ENCODE measurements at places on chromosomes 4 and X.

GRCh38 chr4:152471251-152471792 lies 64.6 kb downstream of the FBXW7 start:
- no peak for DNase-seq

- no peak for DNase-seq
These were observed 14.5 kb downstream of the MRPL1 start for GRCh38 chr4:77877167-77877566.

DNA sequence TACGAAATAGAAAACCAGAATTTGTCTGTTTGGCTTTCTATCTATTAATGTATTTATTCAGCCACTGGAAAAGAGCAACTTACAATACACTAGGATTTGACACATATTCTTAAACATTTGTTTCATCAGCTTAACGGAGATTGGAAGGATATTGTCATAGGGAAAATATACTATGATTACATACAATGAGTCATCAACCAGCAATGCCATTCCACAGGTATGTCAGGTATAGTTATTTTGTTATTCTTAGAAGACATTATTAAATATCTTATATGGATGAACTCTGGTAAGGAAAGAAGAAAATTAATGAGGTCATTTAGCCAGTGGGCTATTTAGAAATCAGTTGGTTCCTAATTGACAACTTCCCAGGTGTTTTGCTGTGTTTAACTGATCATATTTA lies 926.6 kb downstream of the STIM2 start:
- DNase-seq, result no peak

GRCh38 chrX:16076834-16077233 lies 46.5 kb upstream of the GRPR start:
- no peak for DNase-seq

DNA sequence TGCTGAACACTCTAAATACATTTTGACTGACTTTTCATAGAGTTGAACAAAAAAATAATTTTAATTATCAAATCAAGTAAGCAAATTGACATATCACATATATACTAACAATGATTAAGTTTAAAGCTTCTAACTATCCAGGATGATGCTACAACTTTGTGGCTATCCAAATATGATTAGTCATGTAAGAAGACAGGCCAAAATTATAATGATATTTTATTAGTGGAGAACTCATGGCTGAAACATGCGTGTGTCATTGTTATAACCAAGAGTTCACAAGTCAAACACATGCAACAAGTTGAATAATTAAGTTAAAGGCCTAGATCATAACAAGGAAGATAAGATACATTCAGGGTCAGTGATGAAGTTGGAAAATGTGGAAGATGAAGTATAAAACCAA lies 346.8 kb downstream of the FSTL5 start:
- no peak for DNase-seq

DNA sequence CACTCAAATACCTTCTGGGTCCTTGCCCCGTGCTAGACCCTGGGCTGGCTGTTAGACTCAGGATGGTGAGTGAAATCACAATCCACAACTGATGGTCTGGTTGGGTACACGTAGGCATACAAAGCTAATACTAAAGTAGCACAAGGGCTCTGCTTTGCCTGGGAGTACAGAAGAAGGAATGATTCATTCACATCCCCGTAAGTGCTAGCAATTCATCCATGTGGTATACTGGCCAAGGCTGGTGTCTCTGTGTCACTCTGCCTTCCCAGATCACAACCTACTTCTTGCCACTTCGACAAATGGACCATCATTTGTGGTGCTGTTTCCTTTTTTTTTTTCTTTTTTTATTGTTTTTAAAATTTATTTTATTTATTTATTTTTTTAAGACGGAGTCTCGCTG lies 19.7 kb upstream of the RBM47 start:
- no peak for DNase-seq
